Islet precursor cell (in vitro differentiated cells): ENCODE measurements at places on chromosomes 6 and 20.
A peak's percentile ranks its signal among the peaks of the same experiment; 100 is the strongest.

- DNase-seq, result no peak
Observed at GRCh38 chr20:53833333-53834061, 236.9 kb downstream of the BCAS1 start.

- DNase-seq, result no peak
Observed at GRCh38 chr20:2603816-2604505, 48.5 kb upstream of the NOP56 start.

- no peak for DNase-seq
Observed at GRCh38 chr6:106363401-106364138, 3.1 kb downstream of the CRYBG1 start.

DNA sequence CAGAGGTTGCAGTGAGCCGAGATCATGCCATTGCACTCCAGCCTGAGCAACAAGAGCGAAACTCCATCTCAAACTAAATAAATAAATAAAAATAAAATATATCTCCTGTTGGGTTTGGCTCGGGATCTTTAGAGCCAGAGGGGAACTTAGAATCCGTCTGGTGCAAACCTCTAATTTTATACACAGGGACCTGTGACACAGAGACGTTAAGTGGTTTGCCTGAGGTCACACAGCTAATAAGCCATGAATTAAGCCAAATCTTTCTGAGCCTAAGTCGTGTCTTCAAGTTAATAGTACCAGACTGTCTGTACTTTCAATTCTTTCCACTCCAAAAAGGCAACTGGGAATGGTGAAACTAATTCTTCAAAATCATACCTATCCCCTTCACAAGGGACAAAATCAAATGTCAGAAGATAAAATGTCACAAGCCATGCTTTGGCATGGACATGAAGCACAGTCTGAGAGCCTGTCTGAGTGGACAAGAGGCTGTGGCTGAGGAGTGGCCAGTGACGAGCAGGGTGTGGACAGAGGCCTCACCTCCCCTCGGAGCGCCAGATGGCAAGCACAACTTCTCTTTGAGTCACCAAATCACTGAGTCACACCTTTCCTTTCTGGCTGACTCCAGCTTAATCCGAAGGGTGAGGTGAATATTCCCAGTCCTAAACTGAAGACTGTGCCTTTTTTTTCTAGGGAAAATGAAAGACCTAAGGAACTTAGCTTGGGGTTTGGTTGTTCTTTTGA lies 177.4 kb downstream of the TFAP2A start:
- peak; percentile 68 for DNase-seq

DNA sequence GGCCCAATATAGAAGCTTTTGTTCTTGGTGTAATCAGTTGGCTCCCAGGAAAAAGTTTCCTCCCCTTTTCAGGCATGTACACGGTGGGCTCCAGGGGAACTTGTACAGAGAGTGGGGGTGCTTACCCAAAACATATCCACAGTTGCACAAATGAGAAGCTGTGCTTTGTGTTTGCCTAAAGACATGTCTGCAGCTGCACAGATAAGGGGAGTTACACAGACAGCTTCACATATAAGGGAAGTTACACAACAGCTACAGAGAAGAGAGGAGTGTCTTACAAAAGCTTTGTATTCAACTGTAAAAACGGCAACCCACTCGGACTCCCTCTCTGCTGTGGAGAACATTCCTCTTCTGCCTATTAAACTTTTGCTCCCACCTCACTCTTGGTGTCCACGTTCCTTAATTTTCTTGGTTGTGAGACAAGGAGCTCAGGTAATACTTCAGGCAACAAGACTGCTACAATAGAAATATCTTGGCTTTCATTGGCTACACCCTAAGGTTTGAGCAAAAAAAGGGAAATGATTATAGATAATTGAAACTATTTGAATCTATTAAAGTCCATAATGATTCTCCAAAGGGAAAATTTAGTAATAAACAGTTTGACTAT lies 7.4 kb upstream of the PNRC1 start:
- no peak for DNase-seq

DNA sequence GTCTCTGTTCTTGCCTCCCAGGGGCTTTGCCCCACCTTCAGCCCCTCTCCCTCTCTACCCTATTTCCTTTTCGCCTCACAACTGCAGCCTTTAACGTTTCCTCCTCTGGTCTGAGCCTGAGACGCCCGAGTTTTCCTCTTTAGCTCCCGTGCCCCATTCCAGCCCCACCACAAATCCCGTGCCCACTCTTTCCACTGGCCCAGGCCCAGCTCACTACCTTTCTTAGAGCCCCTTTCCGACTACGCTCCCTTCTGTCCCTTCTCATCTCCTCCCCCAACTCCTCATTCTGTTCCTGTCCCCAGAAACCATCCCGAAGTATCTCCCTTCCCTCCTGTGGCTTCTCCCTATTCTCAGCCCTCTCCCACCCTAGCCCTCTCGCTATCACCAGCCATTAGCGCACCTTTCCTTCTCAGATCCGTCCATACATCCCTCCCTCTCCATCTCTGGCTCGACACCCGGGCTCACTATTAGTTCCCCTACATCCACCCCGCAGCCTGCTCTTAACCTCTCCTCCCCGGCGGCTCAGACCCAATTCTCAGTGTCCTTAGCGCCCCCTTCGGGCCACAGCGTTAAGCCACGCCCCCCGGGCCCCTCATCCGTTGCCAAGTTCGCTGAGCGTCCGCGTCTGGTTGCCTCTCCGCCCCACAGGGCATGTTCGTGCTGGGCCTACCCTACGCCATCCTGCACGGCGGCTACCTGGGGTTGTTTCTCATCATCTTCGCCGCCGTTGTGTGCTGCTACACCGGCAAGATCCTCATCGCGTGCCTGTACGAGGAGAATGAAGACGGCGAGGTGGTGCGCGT lies 2.7 kb downstream of the SLC32A1 start:
- peak; percentile 91 for DNase-seq

DNA sequence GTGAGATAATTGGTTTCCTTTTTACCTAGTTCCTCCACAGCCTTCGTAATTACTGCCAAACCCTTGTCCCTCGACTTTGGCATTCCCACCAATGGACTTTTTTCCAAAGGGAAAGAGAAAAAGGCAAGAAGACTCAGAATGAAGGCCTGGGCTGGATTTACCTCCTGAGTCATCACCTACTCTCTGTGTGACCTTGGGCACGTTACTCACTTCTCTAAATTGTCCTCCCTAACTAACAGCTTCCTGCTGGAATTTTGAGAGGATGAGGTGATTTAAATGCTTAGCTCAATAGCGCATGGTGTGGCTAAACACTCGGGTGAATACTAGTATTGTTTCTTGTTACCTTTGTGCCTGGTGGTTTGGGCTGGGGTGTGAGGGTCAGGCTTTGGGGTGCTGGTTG lies 146.6 kb downstream of the DHX35 start:
- DNase-seq, result peak; percentile 63
